DND-41 (cell line): ENCODE measurements at places on chromosomes 7 and 10.

DNA sequence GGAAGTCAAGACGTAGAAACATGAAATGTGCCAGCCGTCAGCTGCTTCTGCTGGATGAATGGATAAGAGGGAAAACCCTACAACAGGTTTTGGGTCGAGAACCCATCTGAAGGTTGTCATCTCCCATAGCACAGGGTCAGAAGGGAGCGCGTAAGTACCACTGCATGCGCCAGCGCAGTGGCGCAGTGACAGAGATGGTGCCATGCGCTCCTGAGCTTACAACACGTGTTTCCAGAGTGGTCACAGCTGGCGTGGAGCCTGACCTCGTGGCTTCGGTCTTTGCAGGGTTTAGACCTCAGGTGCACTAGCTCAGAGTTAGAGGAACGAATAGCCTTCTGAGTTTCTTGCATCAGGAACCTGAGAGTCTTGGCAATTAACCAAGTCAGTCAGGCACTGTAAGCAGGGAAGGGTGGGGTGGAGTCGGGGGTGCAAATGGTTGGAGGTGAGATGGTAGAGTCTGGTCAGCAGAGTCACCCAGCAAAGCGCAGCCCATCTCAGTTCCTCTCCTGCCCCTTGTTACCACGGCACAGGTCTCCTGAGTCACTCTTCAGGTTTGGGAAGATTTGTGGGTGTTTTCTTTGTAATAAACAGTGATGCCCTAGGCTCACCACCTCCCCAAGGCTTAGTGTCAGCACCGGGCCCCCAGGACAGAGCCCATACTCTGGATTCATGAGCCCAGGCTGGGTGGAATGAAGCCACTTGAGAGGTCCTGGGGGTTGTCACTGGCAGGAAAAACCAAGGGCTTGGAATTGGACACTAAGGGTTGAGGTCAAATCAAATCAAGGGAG is 84.1 kb upstream of the PPIF start:
- DNase-seq: no peak

DNA sequence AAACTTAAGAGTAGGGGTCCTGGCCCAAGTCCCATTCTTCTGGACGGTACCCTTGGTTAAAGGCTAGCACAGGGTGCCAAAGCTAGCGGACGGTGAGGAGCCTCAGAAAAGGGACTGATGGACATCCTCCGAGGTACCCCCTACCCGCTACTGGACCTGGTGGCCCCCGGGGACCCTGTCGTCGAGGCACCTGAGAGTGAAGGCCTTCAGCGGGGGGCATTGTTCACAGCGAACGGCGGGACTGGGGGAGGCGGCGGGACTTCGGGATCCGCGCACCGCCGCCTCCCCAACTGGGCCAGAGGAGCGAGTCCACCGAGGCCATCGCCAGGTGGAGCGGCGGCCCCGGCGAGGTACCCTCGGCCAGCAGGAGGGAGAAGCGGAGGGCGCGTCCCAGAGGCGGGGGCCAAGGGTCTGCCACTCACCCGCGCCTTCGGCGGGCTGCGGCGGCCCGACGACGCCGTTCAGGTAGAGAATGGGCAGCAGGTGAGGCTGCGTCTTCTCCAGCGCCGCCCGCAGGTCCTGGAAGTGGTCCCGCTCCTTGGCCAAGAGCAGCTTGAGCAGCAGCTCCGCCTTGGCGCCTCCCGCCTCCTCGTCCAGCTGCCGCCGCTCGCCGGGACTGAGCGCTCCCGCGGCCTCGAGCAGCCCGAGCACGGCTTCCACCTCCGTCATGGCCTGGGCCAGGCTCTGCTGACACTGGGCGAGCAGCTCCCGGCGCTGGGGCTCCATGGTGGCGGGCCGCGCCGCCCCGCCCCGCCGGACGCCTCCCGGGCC is 575 bp downstream of the DLG5 start:
- DNase-seq: peak; percentile 49

DNA sequence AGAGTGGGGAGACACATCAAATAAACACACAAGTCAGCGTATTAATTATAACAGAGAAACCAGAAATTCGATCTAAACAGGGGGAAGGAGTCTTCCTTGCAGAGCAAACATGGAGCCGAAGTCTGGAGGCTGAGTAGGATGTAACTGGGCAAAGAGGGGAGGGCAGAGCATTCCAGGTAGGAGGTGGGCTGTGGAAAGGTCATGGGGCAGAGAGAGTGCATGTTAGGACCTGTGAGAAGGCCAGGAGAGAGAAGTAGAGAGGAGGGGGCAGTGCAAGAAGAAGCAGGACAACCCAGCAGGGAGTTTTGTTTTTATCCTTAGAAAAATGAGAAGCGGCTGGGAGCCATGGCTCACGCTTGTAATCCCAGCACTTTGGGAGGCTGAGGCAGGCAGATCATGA is 130.8 kb upstream of the GPR26 start:
- no peak for DNase-seq

DNA sequence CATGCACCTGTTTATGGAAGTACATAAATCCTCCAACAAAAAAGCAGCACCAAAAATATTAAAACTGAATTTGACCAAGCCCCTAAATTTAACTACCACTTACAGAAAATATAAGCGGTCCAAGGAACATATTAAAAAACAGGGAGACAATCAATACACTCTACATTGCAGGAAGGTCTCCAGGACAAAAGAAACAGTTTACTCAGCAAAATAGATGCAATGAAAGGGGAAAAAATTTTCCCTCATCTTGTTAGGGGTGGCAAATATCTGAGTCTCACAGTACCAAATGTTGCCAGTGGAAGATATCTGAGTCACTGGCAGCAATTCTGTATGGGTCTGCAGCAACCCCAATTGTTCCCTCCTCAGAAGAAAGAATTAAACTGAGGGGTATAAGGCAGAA is 50.4 kb downstream of the NAMPT start:
- no peak for DNase-seq

GRCh38 chr7:64687249-64687648 is 21.3 kb downstream of the ZNF107 start:
- peak; percentile 77 for DNase-seq

DNA sequence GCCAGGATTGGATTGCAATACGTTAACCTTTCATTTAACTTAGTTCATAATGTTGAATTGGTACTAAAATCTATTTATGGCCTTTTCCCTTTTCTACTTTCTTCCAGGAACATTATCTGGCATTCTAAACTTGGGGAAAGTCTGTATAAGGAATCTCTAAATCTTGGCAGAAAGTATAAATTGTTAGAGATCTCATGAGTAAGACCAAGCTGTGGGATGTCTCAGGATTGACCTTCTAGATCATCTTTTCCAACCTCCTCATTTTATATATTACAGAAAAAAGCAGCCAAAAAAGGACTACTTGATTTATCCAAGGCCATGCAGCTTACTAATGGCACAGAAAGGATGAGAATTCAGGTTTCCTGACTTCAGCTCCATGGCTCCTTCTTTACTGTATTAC is 598.3 kb downstream of the INHBA start:
- DNase-seq: no peak

DNA sequence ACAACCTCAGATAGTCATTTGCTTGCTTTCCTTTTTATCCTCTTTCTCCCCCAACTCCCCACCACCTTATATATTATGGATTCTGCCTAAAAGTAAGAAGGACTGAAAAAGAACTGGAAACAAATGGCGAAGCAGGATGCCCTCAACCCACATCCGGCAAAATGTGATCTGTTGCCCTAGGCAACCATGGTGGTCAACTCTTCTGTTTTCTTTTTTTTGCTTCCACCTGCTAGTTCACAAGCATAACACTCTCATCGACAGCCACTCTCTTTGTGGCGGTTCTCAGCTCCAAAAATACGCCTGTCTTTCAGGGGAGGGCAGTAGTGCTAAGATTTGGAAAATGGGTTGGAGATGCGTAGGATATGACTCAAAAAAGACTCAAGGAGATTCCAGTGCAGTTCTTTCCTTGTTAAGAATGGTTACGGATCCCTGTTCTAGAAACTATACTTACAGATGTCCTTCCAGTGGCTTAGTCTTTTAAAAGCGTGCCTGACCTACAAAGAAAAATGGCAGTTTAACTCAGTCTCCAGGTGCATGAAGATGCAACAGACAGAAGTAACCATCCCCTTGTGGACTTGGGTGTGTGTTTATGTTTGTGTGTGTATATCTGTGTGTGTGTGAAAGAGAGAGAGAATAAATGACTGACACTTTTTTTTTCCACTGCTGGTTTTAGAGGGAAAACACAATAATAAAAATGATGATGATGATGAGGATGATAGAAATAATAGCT is 10.7 kb downstream of the APBB1IP start:
- peak; percentile 92 for DNase-seq

- DNase-seq: no peak
Measured at GRCh38 chr7:131357282-131357880, 29.7 kb downstream of the MKLN1 start.

- no peak for DNase-seq
Measured at GRCh38 chr10:17454161-17455014, at the start of gene ST8SIA6. Gene ST8SIA6, minus strand, starts transcription at chr10:17454595. Its CDS starts 340 bp downstream, at chr10:17454255.

- no peak for DNase-seq
Measured at GRCh38 chr10:35136263-35136815, 9.7 kb downstream of the CREM start.

- DNase-seq: no peak
Measured at GRCh38 chr10:78655979-78656378, 412.8 kb upstream of the ZMIZ1 start.

DNA sequence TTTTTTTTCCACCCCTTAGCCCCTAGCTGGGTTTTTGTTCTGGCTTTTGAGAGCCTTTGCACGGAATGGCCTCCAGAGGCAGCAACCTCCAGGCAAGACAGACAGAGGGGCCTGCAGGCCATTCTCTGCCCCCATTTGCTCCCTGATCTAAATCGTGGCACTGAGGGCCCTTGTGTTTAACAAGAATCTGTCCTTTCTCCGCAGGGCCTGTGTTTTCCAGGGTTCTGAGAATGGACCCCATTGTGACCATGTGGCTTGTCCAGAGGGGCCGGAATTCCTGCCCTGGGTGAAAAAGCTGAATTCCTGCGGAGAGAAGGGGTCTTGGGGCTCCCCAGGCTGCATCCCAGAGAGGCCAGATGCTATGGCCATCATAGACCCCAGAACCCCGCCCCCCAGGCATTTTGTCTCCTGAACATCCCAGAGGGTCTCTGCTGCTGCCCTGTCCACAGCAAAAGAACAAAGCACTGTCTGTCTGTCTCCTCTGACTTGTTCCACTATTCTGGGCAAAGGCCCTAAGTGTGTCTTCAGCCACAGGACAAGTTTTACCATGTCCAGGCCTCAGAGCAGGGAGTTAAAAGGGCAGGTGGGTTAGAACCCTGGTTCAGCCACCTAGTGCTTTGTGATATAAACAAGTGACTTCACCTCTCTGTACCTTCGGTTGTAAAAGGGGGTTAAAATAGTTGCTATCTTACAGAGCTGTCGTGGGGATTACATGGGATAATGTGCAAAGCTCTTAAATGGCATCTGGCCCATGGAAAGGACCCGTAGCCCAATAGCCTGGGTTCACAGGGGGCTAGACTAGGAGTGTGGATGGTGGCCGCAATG is 155.6 kb downstream of the SH3PXD2A start:
- no peak for DNase-seq

- no peak for DNase-seq
Measured at GRCh38 chr7:9028012-9028411, 594.6 kb downstream of the NXPH1 start.

GRCh38 chr10:87505366-87506111 is 846 bp downstream of the MINPP1 start:
- DNase-seq: peak; percentile 35

DNA sequence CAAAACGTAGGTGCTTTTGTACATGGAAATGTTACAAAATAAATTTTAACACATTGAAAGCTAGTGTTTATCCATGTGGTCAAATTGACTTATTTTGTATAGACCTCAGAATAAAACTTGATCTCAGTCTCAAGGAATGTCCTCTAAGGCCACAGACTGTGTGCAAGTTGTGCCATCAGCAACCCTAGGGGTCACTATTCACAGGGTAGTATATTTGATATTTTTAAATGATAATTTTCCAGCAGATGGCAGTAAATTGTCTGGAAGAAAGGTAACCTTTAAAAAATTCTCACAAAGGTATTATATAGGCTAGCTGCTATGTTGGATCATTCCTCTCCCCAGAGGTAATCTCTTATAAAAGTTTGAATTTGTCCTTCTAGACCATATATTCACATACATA is 12.9 kb upstream of the SNX10 start:
- no peak for DNase-seq

GRCh38 chr7:370259-370625 is 80.3 kb downstream of the FOXL3 start:
- no peak for DNase-seq
